Sigmoid colon (tissue), 7 donors: ENCODE measurements at places on chromosomes 5 and 9. TPM values are rescaled to one million over a fixed set of nuclear protein-coding genes. Genes with fewer than 3 reads are reported as not detected.

- H3K4me3 ChIP-seq = no peak overlapping the region
- no peaks in the 10 kb centered on the region for H3K36me3 ChIP-seq
- no peak for DNase-seq
- H3K27ac ChIP-seq = no peak overlapping the region
- H3K27me3 ChIP-seq = no peaks in the 10 kb centered on the region
Measured at GRCh38 chr9:127219520-127219919, 45.1 kb upstream of the GARNL3 start.

DNA sequence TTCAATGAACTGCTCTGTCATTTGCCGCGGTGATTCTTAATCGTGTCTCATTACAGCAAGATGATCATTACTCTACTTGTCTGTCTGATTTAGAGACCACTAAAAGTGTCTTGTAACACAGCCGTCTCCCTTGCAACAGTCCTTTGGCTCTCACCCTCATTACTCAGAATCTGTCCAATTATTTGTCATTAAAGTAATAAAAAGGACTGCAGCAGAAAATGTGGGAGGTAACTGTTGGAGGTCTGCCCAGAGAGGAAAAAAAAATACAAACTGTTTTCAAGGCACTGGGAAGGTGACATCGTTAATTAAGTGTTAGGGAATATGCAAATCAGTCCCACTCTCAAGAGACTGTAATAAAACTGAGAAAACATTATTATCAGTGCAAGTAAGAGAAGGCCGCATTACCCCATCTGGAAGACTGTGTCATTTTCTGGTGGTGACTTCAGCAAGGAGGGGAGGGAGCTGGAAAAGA is 281.0 kb downstream of the RASEF start:
- no peak overlapping the region for H3K4me3 ChIP-seq
- no peaks in the 10 kb centered on the region for H3K27me3 ChIP-seq
- H3K36me3 ChIP-seq = no peaks in the 10 kb centered on the region
- H3K4me1 ChIP-seq = no peaks in the 10 kb centered on the region
- no peak overlapping the region for H3K27ac ChIP-seq

The ECSCR gene
- 6.1 TPM for total RNA-seq

The PTGR1 gene
- total RNA-seq = 19.7 TPM
